ENCODE measurements at places on chromosomes 6 and 20. TPM values are rescaled to one million over a fixed set of nuclear protein-coding genes. Genes with fewer than 3 reads are reported as not detected.

- DNase-seq = peak; percentile 57
These were observed 85.8 kb downstream of the YTHDF1 start for GRCh38 chr20:63129991-63130657.

- DNase-seq = no peak
These were observed 703.7 kb downstream of the MAFB start for GRCh38 chr20:39985271-39985827.

DNA sequence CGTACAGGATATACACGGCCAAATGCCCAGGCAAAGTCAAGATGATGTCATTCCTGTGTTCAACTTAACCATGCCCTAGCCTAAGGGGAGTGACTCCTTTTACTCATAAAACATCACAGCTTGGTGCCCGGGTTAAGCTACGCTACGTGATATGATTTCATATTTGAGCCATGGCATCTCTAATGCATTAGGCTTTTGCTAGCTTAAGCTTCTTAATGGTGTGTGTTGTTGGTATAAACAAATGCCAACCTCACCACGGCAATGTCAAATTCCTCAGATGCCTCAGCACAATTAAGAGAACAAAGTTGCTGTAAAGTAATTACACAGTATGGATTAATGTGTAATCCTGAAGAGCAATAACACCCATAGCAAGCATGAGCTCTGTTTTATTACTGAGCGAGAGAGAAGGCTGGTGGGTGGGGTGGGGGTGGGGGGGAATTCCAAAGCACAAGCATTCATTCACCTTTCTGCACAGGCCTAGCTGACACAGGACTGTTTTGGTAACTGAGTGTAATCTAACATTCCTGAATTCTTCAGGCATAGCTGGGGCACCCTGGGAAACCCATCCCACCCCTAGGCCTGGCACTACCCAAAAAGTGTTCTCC, 44.7 kb upstream of the CNKSR3 start:
- no peak for DNase-seq

CLVS2 gene
- total RNA-seq = not detected

FNDC1 gene
- 5.1 TPM for total RNA-seq

Measured in posterior vena cava (tissue), 2 donors.